ENCODE measurements at places on chromosomes 2 and 18.

DNA sequence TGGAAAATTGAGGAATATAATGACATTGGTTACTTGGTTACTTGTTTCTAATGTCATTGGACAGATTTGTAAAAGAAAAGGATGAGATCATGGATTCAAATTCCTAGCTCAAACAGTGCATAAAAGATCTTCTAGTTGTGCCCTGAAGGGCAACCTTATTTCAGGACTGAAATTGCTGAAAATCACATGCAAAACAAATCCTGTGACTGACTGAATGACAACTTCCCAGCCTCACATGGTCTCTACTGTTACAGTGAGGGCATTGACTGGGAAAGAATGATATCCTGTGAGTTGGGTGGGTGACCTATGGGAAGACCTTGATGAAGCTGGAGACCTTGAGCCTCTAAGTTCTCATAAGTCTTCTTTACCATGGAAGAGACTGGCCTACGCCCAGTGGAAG, 90.4 kb upstream of the HAAO start:
- DNase-seq, result no peak

DNA sequence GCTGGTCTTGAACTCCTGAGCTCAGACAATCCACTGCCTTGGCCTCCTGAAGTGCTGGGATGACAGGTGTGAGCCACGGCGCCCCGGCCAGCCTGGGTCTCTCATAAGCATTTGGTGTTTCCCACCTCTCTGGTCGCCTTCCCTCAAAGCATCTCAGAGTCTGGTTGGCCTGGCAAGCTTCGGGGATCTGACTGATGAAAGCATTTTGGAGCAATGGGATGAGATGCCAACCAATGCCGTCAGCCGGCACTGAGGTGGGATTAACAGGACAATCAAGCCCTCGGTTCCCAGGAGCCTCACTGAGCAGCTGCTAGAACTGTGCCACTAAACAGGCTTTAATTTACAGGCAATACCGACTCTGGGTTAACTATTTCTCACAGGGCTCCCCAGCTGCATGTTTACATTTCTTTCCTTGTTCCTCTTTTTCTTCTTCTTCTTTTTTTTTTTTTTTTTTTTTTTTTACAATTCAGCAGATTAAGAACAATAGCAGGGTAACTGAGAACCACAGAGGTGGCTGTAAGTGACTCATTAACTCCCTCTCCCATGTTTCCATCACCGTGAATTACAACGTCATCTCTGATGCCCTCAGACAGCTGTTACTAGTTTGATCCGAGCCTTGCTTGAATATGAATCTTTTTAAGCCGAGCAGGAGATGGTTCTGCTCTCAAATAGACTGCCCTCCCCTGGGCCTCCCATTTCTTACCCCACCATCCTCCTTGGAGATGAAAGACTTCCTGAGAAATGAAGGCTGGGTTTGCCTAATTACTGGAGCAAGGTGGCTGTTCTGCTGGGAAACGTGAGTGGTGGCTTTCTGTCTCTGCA, 37.9 kb downstream of the ODC1 start:
- no peak for DNase-seq

GRCh38 chr2:85001595-85001994, 30.6 kb downstream of the KCMF1 start:
- peak; percentile 51 for DNase-seq

GRCh38 chr2:179022685-179023084, 27.3 kb downstream of the CCDC141 start:
- DNase-seq, result no peak

DNA sequence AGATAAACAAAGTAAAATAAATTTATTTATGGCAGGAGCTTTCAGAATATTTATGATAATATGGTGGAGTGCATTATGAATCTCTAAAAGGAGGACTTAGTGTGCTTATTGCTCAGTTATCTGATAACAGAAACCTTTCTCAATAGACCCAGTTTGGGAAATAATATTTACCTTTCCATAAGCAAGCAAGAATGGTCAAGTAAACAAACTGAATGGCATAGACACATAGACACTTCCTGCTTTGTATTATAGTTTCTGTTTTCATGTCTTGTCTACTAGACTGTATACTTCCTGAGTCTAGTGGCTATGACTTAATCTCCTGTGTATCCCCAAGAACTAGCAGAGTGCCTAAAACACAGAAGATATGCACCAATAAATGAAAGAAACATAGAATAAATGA, 87.8 kb downstream of the UPP2 start:
- peak; percentile 9 for DNase-seq

- DNase-seq, result no peak
Measured at GRCh38 chr2:20585359-20585709, 65.6 kb downstream of the HS1BP3 start.

DNA sequence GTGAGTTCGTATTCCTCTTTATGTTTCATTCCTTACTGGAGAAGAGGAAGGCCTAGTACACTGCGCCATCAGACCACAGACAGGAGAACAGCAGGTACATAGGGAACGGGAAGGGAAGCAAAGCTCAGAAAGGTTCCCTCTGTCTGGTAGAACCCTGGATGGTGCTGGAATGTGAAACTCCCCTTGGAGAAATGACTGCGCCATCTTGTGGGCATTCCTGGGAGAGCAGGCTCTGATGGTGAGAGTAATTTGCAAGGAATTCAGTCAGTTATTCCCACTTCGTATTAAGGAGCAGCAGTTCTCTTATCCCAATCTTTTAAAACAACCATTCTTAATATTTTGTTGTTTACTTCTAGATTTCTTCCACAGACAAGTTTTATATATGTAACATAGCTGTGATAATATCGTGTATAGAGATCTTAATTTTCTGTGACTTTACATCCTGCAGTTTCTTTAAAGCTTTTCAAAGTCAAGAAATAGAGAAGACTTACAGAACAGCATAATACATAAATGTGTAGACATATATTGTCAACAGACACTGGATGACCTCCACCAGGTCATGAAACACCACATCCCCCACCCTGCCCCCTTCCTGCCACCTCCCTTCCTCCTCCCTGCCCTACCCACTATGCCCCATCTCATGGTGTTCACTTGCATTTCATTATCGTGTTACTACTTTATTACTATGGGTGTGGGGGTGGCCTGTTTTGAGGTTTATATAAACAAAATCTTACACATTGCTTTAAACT, 83.9 kb downstream of the ARHGEF4 start:
- DNase-seq, result peak; percentile 77

GRCh38 chr2:1937480-1937879, 193.2 kb upstream of the PXDN start:
- DNase-seq, result no peak

- DNase-seq, result no peak
Measured at GRCh38 chr2:157853820-157854219, 22.3 kb downstream of the ACVR1 start.

DNA sequence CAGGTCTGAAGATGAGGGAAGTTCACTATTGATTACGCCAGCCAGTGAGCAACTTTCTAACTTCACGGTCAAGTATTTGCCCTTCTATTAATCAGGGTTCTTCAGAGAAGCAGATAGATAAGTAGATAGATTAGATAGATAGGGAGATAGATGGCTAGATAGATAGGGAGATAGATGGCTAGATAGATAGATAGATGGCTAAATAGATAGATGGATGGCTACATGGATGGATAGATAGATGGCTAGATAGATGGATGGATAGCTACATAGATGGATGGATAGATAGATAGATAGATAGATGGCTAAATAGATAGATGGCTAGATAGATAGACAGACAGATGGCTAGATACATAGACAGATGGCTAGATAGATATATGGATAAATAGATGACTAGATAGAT, 4.8 kb upstream of the INPP5D start:
- DNase-seq, result no peak

- DNase-seq, result no peak
Measured at GRCh38 chr2:44708661-44709000, 232.9 kb upstream of the SIX3 start.

- no peak for DNase-seq
Measured at GRCh38 chr18:55489034-55489986, 98.7 kb downstream of the TCF4 start.

DNA sequence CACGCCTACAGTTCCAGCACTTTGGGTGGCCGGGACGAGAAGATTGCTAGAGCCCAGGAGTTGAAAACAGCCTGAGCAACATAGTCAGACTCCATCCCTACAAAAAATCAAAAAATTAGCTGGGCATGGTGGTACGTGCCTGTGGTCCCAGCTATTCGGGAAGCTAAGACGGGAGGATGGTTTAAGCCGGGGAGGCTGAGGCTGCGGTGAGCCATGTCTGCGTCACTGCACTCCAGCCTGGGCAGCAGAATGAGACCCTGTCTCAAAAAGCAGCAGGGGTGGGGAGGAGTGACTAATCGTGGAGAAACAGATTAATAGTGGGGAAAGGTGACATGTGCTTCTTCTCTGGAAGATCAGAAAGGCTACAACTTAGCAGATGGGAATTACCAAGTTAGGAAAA, 58.1 kb upstream of the GPC1 start:
- DNase-seq, result no peak

DNA sequence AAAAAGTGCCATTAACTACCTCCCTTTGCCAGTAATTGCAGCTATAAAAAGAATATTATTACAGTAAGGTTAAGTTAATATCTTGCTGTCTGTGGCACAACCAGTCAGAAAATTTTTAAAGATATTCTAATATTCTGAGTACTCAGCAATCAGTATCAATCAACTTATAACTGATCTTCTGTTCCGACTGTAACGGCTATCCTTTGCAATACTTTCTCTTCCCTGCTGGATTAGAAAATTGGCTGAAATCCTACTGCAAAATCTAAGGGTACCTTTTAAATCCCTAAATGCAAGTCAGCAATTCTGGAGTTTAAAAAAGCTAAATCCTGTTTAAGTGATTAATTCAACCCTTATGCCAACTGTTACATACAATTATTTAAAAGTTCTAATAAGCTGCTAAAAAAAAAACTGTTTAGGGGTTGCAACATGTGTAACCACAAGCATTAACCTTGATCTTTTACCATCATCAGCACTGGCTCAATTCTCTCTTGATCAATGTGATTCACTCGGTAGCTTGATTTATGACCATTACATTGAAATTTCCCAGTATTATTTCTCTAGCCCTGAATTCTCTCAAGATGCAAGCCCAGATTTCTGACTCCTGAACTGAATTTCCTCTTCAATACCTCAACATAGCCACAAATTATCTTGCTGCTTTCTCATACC, 20.5 kb downstream of the GAREM1 start:
- DNase-seq, result no peak

DNA sequence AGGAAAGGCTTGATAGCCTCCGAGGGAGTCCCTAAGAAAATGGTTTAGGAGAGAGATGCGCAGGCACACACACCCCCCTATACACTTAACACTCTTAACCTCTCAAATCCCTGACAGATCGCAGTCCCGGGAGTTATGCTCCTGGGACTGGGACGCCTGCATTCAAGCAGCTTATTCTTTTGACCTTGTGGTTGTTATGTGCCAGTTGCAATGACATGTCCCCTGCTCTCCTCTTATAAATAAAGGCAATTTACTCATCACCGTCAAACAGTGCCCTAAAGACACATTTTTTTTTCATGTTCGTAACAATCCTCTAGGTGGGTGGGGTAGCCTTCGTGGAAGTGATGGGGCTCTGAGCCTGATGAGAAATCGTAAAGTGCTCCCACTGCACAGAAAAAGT, 162.2 kb downstream of the LRRC30 start:
- DNase-seq, result no peak

DNA sequence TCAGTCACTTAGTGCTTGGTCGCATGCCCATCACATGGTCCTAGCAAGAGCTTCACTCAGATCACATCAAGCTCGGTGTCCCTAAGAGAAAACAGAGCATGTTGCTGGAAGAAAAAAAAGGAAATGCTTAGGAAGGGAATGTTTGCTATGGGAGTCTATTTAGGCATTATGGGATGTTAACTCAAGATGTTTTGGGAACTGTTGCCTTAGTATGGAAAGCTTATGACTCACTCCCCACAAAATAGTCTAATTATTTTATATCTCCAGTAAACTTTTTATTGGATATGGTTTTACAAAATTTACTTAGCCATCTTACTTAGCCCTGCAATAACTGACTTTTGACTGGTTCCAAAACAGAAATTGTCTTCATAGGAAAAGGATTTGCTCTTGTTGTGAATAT, 439.5 kb upstream of the ZEB2 start:
- DNase-seq, result no peak
